Aorta (tissue), 5 donors: ENCODE measurements at places on chromosomes 7 and 10.
A peak's percentile ranks its signal among the peaks of the same experiment; 100 is the strongest.

DNA sequence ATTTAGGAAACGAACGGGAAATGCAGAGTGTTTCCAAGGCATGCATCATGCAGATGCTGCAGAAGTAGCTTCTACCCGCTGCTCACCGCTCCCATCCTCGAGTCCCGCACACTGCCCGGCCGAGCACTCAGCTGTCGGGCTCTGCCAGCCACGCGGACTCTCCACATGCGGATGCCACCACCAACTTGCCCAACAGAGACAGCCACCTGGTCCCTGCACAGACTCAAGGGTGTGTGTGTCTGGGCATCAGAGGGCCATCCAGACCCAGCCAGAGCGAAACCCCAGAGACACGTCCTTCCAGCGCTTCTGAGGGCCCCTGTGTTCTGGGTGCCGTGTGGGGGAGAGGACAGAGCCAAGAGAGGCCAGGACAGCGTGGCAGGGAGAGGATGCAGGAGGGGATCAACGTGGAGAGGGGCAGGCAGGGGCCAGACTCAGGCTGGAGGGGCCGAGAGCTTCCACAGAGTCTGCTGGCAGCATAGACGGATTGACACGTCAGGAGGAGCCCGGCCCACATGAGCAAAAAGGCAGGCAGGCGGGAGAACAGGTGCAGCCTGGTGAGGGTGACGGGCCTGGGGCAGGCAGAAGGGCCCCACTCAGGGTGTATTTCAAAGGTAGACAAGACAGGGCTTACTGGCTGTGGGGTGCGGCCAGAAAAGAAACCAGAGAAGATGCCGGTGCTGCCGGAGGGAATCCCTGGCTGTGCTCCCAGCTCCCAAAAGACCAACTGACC lies 18.3 kb downstream of the GPER1 start:
- peak; percentile 34 for DNase-seq

- no peak for DNase-seq
These were observed 51.1 kb downstream of the INSIG1 start for GRCh38 chr7:155348806-155349205.

GRCh38 chr10:45433716-45434469 lies 59.9 kb downstream of the ALOX5 start:
- DNase-seq, result no peak

DNA sequence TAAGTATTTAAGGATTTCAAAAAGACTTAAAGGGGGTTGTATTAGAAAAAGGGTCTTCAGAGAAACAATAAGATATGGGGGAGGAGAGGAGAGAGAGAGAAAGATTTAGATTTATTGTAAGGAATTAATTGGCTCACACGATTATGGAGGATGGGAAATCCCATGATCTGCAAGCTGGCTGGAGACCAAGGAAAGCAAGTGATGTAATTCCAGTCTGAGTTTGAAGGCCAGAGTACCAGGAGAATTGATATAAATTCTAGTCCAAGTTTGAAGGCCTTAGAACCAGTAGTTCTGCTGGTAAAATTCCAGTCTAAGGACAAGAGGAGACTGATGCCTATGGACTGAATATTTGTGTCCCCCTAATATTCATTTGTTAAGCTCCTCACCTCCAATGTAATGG lies 20.6 kb upstream of the SLC13A1 start:
- DNase-seq, result no peak

DNA sequence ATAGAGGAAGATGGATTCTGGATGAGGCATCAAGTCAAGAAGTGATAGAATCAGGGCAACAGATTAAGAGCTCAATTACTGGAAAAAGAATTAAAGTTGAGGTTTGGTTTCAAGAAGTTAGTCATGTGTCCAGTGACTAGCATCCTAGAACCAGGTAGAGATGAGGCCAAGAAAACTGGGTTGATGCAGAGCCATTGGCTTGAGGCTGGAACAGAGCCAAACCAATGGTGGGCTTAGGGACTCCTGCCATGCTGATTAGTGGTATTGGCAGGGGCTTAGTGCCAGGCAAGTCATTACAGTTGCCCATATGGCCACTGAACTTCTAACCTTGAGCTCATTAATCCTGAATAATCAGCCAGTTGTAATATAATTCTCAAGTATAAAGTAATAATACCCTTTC lies 18.5 kb downstream of the ZNF277 start:
- DNase-seq, result no peak

DNA sequence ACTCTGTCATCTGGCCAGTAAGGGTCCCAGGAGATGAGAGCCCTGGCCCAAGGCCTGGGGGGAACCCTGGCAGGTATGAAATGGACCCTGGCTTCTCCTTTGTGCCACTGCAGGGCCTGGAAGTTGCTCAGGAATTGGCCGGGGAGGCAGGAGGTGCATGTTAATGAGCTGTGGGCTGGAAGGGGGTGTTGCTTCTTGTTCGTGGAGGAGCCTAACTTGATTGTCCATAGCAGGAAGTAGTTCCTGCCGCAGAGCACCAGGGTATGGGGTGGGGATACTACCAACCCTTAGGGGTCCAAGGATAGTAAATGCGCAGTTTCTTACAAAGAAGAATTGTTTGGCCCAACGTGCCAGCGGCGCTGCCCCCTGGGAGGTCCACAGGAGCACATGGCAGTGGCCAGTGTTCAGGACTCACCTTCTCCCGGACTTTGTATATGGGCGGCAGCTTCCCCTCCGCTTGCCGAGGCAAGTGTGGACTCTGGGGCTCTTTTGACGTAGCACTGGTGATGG lies 21.5 kb downstream of the TEX36 start:
- DNase-seq, result no peak

DNA sequence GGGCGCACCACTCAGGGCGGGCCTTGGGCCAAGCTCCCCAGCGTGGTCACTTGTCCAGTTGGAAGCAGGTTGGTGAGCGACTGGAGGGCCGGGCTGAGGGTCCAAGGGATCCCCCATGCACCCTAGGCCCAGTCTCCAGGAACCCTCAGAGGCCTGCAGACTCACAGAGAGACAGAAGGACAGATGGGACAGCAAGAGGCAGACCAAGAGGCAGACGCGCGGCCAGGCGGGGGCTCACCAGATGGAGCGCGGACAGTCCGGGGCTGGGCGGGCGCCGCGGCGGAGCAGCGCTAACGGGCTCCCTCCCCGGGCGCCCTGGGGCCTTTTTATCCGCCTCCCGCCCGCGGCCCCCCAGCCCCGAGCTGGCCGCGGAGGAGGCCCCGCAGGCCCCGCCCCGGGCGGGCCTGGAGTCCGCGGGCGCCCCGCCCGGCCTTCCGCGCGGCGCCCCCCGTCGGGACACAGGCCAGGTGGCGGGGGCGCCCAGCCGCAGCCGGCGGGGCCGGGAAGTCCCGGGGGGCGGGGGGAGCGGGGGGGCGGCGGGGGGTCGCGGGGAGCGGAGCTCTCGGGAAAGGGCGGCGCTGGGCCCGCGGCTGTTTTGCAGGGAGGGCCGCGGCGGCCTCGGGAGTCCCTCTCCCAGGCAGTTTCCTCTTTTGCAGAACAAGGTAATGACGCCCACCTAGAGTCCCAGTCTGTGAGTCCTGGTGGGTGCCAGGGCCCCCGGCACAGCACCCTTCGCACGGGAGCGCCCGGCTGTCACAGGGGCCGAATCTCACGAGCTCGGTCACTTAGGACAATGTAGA lies at the start of gene LOXL4:
TSS of gene LOXL4 (minus strand) at position 301 of the 800 bp plus-strand sequence. CDS start 5,175 bp downstream, outside the sequence.
- DNase-seq, result no peak
